ENCODE measurements at places on chromosomes 12 and 14. TPM values are rescaled to one million over a fixed set of nuclear protein-coding genes. Genes with fewer than 3 reads are reported as not detected.
A peak's percentile ranks its signal among the peaks of the same experiment; 100 is the strongest.

The PROX2 gene
- total RNA-seq, result 0.33 TPM

- no peak overlapping the region for H3K4me3 ChIP-seq
- no peak overlapping the region for H3K27ac ChIP-seq
- no peaks in the 10 kb centered on the region for H3K27me3 ChIP-seq
- no peak for DNase-seq
- H3K36me3 ChIP-seq, result no peaks in the 10 kb centered on the region
Measured at GRCh38 chr12:46414591-46415268, 42.2 kb upstream of the SLC38A2 start.

GRCh38 chr14:51828017-51828797, 32.2 kb upstream of the GNG2 start:
- H3K36me3 ChIP-seq, result no peaks in the 10 kb centered on the region
- no peak overlapping the region for H3K4me3 ChIP-seq
- no peaks in the 10 kb centered on the region for H3K4me1 ChIP-seq
- DNase-seq, result peak; percentile 74

DNA sequence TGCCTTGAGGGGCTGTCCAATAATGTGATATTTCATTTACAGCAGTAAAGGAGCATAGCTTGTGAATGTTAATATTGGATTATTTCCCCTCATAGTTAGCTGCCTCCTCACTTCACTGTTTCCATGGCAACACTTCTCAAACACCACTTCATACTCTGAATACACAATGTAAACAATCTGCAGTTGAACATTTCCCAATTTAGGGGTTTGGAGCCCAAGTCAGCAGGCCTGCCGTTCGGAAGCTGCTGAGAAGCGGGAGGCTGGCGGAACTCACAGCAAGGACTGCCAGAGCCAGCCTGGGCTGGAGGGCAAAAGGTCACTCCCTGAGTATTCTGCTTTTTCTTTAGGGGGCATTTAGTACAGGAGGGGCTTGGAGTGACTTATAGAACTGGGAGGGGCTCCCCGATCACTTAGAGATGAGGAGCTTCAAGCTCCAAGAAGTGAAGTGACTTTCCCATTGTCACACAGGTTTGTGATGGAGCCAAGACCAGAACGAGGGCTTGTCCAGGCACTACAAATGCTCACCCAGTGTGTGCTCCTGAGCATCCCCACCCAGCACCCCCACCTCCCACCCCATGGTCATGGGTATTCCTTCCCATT, 12.1 kb upstream of the SLC24A4 start:
- no peaks in the 10 kb centered on the region for H3K36me3 ChIP-seq
- H3K4me3 ChIP-seq, result no peak overlapping the region
- no peak overlapping the region for H3K27ac ChIP-seq

DNA sequence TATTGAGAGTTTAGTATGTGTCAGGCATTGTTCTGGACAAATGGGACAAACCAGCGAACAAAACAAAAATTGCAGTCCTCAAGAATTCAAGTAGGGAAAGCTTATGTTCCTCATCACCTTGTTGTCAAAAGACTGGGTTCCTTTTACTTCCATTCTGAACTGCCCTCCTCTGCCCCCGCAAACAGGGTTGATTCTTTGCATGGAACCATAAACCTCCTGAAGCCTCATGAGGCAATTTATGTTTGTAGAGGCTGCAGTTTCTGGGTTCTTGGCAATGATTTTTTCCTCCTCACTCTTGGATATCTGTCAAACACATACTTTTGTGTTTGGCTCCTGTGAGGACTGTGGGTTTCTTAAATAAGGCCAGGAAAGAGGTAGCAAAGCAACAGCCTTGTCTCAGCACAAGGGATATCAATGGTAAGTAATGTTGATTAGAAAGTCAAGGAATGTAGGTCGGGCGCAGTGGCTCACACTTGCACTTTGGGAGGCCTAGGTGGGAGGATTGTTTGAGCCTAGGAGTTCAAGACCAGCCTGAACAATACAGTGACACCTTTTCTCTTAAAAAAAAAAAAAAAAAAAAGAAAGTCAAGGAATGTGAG, 13.9 kb downstream of the COPZ1 start:
- H3K36me3 ChIP-seq, result peaks cover 4% of the 10 kb centered on the region
- no peak for DNase-seq
- no peak overlapping the region for H3K27ac ChIP-seq
- peaks cover 7% of the 10 kb centered on the region for H3K4me1 ChIP-seq

- peaks cover 20% of the 10 kb centered on the region for H3K4me1 ChIP-seq
- no peaks in the 10 kb centered on the region for H3K36me3 ChIP-seq
- H3K27ac ChIP-seq, result peak overlapping the region; percentile 7
- DNase-seq, result peak; percentile 47
- peak overlapping the region; percentile 35 for H3K4me3 ChIP-seq
- no peaks in the 10 kb centered on the region for H3K27me3 ChIP-seq
Measured at GRCh38 chr14:35932659-35933159, 106.6 kb downstream of the BRMS1L start.

DNA sequence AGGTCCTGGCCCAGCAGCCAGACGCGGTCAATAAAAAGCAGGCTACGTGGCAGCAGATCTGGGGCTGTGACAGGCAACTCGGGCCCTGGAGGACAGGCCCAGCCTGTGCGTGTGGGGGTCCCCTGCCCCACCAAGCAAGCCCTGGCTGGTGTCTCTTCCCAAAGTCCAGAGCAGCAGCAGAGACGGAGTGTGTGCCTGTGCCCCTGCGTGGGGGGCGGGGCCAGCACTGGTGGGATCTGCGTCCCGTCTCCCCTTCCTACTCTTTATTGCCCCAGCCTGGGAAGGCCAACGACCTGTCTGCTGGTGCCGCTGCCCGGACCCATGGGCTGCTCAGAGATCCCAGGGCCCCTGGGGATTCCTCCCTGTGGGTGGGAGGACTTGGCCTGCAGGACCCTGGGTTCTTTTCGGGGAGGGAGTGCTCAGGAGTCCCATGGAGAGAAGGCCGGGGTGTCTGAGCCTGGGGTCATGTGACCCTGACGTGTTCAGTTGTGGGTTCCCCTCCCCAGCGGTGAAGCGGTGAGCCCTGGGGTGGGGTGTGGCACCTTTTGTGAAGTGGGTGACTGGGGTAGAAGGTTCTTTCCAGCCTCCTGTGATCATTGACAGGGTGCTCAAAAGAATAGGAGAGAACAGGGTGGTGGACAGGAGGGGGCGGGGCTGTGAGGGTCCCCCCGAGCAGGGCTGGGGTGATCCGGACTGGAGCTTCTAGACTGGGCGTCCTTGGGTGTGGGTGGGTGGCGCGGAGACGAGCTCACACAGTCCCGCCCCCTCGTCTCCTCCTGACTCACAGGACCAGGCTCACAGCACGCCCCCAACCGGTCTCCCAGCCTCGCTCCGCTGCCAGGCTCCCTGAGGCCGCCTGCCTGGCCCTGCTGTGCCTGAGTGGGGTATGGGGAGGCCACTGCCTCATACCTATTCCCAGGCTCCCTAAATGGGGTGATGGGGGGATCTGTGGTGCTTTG, 22.4 kb downstream of the ASPG start:
- H3K4me1 ChIP-seq, result no peaks in the 10 kb centered on the region
- no peaks in the 10 kb centered on the region for H3K27me3 ChIP-seq
- no peak for DNase-seq

DNA sequence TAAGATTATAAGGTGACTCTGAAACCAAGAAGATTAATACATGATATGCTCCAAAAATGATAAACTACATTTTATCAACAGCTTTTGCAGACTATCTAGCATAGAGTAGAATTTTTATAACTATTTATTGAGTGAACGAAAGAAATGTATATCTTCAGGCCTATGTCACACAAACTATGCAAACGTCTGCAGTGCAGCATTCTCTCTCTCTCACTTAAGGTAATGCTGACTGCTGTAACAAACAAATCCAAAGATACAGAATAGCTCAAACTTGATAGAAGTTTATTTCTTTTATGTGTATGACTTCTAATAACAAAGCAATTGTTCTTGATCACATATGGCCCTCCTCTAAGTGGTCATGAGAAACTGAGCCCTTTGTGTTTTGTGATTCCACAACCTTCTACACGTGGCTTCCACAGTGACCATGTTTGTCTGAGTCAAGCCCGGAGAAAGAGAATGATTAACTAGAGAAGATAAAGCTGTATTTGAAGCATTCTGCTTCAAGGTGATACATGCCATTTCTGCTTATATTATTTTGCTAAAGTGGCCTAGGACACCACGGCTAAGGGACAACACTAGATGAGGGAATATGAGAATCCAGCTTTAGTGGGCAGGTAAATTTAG, 1352.7 kb upstream of the TMEM132C start:
- no peak overlapping the region for H3K27ac ChIP-seq
- DNase-seq, result no peak
- H3K36me3 ChIP-seq, result no peaks in the 10 kb centered on the region
- H3K27me3 ChIP-seq, result no peaks in the 10 kb centered on the region
- H3K4me1 ChIP-seq, result no peaks in the 10 kb centered on the region
- H3K4me3 ChIP-seq, result no peak overlapping the region

The SIX4 gene
- not detected for total RNA-seq

The ZNF385A gene
- total RNA-seq, result 23.5 TPM

The AJUBA gene
- 0.90 TPM for total RNA-seq

DNA sequence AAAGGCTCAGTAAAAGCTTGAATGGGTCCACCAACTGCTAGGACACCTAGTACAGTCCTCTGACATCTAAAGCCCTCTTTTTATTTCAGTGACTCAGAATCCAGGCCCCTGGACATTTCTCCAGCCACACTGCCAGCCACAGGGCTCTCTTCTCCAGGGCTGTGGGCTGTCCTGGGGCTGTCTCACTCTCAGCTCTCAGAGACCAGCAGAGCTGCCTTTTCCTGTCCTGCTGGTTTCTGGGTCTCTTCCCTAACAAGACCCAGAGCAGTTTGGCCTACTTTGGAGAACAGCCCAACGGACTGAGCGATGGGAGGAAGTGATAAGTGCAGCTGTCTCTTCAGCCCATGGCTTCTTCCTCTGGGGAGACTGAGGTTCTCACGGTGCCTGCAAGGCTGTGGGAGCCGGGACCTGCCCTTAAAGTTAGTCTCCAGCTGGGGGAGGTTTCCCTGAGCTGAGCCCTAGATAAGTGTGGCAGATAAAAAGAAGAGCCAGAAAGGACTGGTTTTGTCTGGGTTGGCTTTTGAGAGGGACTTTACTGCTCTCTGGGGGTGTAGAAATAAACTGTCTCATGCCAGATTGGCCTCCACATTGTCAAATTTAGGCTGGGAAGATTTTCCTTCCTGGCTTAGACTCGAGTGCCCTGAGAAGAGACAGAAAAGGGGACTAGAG, 979.8 kb downstream of the VRK1 start:
- H3K27ac ChIP-seq, result no peak overlapping the region
- no peaks in the 10 kb centered on the region for H3K27me3 ChIP-seq
- DNase-seq, result no peak
- H3K4me1 ChIP-seq, result no peaks in the 10 kb centered on the region
- H3K4me3 ChIP-seq, result no peak overlapping the region

- DNase-seq, result no peak
- no peak overlapping the region for H3K4me3 ChIP-seq
- H3K36me3 ChIP-seq, result peaks cover 5% of the 10 kb centered on the region
- no peaks in the 10 kb centered on the region for H3K4me1 ChIP-seq
Measured at GRCh38 chr12:835754-836518, 83.6 kb downstream of the WNK1 start.

DNA sequence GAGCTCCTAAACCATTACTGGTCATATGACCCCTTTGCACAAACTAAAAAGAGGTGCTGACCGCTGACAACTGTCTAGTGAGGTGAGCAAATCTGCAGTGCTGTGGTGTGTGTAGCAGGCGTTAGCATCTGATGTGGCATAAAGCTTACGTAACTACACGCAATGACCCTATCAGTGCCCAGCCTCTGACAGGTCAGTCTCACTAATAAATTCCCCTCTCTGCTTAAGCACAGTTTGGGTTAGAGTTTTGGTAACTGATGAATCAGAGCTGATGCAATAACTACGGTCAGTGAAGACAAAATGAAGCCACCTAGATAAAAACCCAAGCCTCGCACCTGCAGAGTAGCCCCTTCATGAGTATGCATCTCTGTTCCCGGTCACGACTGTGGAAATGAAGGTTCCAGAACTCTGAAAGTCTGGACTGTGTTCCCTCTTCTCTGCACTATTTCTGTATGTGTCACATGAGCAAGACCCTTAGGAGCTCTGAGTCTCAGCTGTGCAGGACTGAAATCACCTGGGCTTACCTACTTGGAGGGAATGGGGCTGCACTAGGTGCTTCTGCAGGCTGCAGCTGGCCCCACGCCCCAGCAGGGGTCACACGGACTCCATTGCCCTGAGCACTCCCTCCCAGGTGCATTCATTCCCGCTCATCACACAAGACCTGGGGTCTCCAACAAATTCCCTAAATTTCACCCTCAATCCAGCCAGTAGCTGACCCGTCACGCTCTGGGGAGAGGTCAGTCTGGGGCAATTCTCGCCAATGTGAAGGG, 54.4 kb downstream of the RIMBP2 start:
- H3K27ac ChIP-seq, result no peak overlapping the region
- no peak for DNase-seq
- no peaks in the 10 kb centered on the region for H3K36me3 ChIP-seq
- no peaks in the 10 kb centered on the region for H3K4me1 ChIP-seq
- H3K4me3 ChIP-seq, result no peak overlapping the region

GRCh38 chr12:123269395-123269892, 2.2 kb downstream of the CDK2AP1 start:
- H3K27me3 ChIP-seq, result no peaks in the 10 kb centered on the region
- DNase-seq, result no peak
- peak overlapping the region; percentile 82 for H3K27ac ChIP-seq
- H3K4me3 ChIP-seq, result peak overlapping the region; percentile 95
- H3K4me1 ChIP-seq, result peaks cover 17% of the 10 kb centered on the region

The GPRC5D gene
- total RNA-seq, result not detected

- no peaks in the 10 kb centered on the region for H3K36me3 ChIP-seq
- H3K27me3 ChIP-seq, result no peaks in the 10 kb centered on the region
- H3K4me3 ChIP-seq, result no peak overlapping the region
- no peak overlapping the region for H3K27ac ChIP-seq
- DNase-seq, result no peak
- H3K4me1 ChIP-seq, result no peaks in the 10 kb centered on the region
Measured at GRCh38 chr14:89598548-89599186, 181.6 kb upstream of the FOXN3 start.

DNA sequence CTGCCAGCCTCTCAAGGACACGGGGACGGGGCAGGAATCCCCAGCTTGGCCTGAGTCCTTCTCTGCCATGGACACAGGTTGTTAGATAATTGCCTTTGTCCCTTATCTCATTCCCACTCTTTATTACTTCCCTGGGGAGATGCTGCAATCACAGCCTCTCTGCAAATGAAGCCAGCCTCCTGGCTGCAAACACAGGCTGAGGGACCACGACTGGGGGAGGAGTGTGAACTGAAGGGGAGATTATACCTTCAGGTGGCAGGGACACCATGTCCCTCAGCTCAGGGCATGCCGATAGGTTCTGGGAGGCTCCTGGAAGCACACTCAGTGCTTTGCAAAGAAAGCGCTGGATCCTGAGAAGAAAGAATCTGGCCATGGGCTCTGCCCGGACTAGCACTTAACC, 16.1 kb upstream of the CHGA start:
- H3K4me3 ChIP-seq, result no peak overlapping the region
- H3K36me3 ChIP-seq, result no peaks in the 10 kb centered on the region
- no peak for DNase-seq
- no peaks in the 10 kb centered on the region for H3K4me1 ChIP-seq

The NRXN3 gene
- 2.7 TPM for total RNA-seq

- no peaks in the 10 kb centered on the region for H3K27me3 ChIP-seq
- H3K4me1 ChIP-seq, result peaks cover 43% of the 10 kb centered on the region
Measured at GRCh38 chr14:74941676-74942097, 13.7 kb downstream of the PGF start.

- no peak overlapping the region for H3K27ac ChIP-seq
- H3K4me3 ChIP-seq, result no peak overlapping the region
- no peaks in the 10 kb centered on the region for H3K27me3 ChIP-seq
- DNase-seq, result no peak
- no peaks in the 10 kb centered on the region for H3K36me3 ChIP-seq
- no peaks in the 10 kb centered on the region for H3K4me1 ChIP-seq
Measured at GRCh38 chr14:80055667-80056496, 155.4 kb downstream of the DIO2 start.
